Kasumi-1 (cell line): ENCODE measurements at places on chromosomes 1 and 21.
A peak's percentile ranks its signal among the peaks of the same experiment; 100 is the strongest.

DNA sequence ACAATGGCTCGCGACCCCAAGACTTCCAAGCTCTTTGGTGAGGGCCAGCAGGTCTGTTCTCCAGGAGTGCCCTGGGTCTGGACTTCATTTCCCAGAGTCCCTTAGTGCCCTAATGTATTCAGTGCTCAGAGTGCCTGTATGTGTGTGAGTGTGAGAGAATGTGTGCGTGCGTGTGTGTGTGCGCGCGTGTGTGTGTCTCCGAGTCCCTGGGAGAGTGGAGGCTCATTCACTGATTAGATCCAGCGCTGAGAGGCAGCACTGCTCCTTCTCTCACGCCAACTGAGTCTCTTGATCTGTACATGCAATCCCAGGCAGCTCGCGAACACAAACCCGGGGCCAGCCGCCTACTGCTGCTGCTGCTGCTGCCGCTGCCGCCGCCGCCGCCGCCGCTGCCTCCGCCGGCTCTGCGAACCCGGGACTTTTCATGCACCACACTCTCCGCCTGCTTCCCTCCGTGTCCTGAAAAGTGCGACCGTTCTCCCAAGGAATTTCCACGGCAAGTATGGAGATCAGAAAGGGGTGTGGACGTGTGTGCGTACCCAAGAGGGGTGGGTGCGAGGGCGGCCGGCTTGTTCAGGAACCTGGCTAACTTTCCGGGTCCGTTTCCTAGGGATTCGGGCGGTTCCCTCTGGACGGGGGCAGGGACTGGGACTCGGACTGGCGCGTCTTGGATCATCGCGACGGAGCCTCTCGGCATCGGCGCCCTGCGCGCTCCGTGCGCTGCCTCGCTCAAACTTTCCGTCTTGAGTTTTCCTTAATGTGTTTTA is at the start of gene RNF220:
RNF220 (plus strand) TSS at position 225 of the 767 bp plus-strand sequence.
- peak; percentile 97 for DNase-seq

DNA sequence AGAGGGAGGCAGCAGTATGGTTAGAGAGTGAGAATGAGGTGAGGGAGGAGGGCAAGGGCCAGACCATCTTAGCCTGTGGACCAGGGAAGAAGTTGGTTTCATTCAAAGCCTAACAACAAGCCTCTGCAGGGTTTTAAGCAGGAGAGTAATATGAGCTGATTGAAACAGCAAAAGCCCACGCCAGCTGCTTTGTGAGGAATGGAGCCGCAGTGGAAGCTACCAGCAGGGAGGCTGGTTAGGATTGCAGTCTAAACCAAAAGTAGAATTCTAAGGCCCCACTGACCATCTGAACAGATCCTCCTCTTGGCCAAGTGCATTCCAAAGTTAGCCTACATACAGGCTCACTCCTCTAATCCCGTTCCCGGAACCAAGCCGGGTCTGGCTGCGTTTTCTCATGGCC is 44.8 kb downstream of the OLFML3 start:
- DNase-seq = no peak

DNA sequence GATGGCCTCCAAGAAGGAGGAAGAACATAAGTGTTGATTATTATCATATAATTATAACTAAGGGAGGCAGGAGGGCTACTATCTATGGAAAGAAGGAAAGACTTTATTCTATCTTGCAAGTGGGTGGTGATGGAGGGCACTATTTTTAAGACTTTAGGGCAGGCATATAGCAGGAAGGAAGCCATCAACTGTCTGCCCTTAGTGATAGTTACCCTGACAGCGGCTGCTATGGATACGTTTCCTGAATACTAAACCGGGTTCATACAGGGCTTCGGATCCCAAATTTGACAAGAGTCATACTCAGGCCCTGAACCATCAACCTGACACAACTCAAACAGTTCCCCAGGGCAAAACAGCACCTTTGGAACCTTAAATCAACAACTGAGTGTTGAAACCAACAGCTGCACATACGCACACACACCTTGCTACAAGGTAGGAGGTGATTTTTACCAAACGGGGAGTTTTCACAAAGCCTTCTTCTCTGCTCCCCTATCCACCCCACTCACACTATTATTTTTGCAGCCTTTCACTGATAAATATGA is 397.2 kb downstream of the OMA1 start:
- no peak for DNase-seq

DNA sequence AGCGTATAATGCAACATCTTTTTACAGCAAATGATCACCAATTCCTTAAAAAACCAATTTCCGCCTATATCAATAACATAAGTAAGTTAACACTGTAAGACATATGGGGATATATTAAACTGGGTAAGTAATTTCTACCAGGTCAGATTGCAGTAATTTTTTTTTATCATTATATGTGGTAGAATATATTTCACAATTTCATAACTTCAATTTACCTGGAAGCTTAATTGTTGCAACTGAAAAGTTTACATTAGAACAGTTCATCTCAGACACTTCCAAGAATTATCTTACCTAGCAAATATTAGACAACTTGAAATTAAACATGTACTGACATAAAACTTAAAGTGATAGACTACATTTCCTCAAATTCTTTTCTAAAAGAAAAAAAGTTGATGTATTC is 51.9 kb upstream of the ASPM start:
- DNase-seq = no peak

- no peak for DNase-seq
These were observed 6.5 kb downstream of the PPIE start for GRCh38 chr1:39745016-39745670.

DNA sequence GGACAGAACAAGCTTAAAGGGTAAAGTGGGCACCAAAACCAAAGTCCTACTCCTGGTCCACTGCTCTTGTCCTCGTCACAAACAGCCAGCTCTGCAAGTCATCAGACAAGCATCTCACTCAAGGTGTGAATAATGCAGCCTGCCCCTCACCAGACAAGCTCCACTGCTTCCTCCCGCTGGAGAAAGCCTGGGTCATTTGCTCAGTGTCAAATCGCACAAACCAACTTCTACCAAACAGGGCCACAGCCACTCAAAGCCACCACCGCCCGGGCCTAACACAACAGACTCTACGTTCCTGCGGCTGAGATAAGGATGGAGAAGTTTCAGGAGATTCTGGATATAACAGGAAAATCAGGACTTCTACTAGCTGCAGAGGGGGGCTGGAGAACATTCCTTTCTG is 3.3 kb downstream of the SSBP3 start:
- no peak for DNase-seq

GRCh38 chr1:115496904-115497527 is 144.8 kb upstream of the VANGL1 start:
- DNase-seq = no peak

- DNase-seq = no peak
These were observed 375.8 kb upstream of the VAMP3 start for GRCh38 chr1:7395251-7395650.

DNA sequence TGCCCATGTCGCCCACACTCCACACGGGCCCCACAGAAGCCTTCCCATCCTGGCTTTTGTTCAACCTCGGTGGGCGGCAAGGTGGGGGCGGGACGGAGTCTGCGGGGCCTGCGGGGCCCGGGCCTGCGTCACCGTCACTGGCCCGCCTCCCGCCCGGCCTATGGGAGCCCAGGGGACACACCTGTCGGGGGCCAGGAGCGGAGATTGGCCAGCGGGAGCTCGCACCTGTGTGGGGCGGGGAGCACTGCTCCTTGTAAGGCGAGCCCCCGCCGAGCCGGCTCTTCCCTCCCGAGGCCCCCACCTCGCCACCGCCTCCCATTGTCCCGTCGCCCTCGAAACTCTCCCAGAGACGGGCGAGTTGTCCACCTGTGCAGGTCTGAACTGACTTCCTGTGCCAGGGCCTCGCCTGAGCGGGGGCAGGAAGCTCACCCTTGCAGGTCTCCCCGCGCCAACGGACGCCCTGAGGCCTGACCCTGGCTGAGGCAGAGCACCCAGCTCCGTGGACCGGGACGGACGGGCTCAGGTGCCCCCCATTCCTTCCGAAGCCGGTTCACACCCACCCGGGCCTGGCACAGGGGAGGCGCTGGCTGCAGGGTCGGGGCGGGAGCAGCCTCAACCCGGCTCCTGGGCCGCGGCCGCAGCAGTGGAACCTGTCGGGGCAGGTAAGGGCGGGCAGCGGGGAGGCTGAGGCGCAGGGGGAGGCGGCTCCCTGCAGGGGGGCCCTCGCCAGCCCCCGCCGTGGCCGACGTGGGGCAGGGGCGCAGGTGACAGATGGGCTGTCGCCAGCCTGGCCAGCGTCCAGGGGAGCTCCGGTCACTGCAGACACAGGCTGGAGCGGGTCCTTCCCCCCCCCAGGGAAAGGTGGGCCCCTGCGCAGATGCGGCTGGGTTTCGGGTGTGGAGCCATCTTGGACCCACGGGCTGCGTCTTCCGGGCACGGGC is 10.8 kb upstream of the TTLL10 start:
- DNase-seq = no peak

DNA sequence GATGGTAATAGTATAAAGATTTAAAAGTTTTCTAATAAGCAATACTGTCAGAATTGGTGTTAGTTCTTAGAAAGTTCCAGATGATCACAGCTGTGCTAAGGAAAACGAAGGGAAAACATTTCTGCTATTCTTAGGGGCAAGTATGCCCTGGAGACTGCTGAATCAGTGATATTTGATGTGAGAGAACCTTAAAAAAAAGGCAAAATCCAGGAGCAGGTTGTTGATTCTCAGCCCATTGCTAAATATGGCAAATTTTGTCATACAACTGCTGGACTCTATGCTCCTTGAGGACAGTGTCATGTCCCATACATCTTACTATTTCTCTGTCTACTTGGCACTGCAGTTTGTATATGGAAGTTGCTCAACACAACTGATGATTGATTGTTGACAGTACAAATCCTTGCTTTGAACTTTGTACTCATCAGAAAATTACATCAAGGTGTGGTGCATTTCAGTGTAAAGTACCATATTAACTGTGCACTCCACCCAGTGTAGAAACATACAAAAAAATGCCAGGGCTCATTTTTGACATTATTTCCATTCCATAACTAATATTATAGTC is 10.9 kb downstream of the CRCT1 start:
- no peak for DNase-seq

- no peak for DNase-seq
These were observed 582.8 kb downstream of the PTBP2 start for GRCh38 chr1:97304366-97304765.

GRCh38 chr1:150621497-150622302 is 7.7 kb downstream of the ENSA start:
- peak; percentile 63 for DNase-seq

GRCh38 chr1:15756143-15757015 is 2.2 kb upstream of the FBLIM1 start:
- DNase-seq = no peak

- DNase-seq = no peak
These were observed 4.1 kb downstream of the APOA2 start for GRCh38 chr1:161219078-161219892.

DNA sequence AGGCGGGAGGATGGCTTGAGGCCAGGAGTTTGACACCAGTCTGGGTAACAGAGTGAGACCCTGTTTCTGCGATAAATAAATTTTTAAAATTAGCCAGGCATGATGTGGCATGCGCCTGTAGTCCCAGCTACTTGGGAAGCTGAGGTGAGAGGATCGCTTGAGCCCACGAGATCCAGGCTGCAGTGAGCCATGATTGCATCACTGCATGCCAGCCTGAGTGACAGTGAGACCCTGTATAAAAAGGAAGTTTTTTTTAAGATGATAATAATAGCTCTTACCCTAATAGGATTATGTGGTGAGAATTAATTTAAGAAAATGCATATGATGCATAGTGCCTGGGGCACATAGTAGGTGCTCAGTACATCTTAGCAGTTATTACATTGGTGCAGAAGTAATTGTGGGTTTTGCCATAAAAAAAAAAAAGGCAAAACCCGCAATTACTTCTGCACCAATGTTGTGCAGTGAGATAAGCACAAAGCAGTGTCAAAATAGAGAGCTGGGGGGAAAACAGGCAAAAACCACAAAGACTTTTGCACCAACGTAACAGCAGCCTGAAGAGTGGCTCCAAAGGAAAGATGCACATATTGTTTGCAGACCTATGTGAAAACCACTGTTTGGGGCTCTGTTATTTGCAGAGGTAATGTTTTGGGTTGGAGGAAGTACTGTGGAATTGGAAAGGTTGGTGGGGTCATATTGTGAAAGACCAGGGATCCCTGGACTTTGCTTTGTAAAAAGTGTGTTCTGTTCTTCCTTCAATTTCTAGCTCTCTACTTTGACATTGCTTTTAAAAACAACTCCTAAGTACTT is 72.4 kb downstream of the PLXNA2 start:
- DNase-seq = no peak

DNA sequence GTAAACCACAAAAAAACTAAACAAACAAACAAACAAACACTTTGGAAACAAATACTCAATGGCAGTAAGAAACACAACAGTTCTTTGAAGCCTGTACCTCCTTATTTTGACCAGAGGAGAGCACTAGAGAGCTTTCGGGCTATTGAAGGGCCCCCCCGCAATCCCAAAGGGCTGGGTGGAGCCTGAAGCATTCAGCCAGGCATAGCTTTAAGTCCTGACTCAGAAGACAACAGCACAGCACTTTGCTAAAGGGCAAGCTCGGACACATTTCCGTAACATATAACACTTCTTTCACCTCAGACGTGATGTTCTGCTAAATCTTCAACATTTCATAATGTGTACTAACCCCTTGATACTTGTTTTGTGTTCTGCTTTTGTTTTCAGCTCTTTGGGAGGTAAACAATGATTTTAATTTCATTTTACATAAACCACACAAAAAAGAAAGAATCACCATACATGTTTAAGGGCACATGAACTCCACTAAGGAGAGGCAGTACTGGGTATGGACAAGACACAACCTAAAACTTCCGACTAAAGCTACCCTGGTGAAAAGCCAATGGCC is 9.7 kb upstream of the SHCBP1L start:
- peak; percentile 59 for DNase-seq

GRCh38 chr1:108034396-108034795 is 69.4 kb upstream of the VAV3 start:
- DNase-seq = no peak

- DNase-seq = no peak
These were observed 18.3 kb upstream of the IL22RA1 start for GRCh38 chr1:24161270-24161669.

DNA sequence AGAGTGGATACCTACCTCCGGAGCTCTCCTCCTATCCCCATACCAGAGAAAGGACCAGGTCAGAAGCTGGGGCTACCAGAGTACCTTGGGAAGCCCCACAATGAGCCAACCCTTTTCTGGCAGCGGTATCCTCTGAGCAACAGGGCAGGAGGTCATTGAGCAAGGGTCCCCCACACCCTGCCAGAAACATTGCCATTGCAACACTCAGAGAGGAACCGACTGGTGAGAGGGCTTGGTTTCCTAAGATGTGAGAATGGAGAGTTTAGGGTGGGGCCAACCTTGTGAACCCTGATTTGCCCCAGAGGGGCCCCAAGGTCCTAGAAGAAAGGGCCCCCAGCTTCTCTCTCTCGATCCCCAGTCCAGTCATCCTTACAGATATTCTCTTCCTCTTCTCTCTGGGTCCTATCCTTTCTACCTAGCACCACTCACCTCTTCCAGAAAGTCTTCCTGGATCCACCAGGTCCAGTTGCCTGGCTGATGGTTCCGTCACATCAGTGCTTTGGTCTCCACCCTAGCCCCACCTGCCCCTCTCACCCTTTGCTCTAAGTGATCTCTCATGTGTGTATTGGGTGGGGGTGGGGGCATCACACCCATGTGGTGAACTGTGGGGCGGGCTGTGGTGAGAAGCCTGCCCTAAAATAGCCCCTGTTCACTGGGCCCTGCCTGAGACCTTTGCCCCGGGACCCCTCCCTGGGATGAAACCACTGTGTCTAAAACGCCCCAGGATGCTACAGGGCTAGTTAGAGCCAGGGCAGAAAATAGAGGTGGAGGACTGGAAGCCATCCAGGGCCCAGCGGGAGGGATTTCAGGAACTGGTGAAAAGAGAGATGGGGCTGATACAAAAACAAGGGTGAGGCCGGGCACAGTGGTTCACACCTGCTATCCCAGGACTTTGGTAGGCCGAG is 8.7 kb downstream of the FGR start:
- DNase-seq = peak; percentile 41

GRCh38 chr1:154558720-154559465 is 431 bp upstream of the UBE2Q1 start:
- DNase-seq = peak; percentile 99
